NCI-H1417 treated with DMSO at 0.1 percent for 48 hours (cell line): ENCODE measurements at places on chromosomes 13 and 19.
A peak's percentile ranks its signal among the peaks of the same experiment; 100 is the strongest.

DNA sequence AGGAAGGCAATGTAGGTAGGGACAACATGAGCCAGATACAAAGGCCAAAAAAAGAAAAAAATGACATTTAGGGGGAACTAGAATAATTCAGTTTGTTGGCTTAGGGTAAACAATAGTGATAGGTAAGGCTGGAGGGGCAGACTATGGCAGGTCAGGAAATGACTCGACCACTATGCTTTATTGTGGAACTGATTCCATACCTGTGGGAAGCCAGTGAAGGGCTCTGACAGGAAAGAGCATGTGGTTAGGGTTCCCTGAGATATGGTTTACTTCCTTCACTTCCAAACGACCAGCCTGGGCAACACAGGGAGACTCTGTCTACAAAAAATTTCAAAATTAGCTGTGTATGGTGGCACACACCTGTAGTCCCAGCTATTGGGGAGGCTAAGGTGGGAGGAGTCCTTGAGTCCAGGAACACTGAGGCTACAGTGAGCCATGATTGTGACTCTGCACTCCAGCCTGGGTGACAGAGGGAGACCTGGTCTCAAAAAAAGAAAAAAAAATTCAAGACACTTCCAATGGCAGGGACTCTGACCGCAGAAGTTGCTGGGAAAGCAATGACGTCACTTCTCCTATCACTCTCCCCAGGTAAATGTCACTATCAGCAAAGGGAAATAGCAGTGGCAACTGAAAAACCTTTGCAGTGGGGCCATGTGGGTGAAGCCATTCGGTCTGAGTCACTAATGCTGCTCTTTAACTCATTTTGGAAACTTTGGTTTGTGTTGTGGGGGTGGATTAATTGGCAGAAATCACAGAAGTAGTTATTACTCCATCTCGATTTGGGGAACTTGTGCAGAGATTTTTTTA is 192.8 kb upstream of the TSC22D1 start:
- no peak for DNase-seq

DNA sequence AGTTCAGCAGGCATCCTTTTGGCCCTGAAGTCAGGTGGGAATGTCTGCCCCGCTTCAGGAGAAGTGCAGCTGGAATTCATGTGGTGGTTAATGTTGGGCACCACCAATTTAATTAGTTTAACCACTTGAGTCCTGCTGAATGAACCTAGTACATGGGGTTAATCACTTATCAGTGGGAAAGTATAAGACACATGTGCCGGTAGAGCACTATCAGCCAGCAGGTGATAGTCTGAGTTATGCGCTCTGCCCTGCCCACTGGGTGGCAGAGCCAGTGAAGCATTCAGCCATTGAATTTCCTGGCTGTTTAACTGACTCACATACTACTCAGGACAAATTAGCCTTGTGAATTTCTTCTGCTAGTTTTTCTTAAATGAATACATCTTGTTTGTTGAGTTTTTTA is 789.7 kb upstream of the PRR20A start:
- DNase-seq, result no peak

DNA sequence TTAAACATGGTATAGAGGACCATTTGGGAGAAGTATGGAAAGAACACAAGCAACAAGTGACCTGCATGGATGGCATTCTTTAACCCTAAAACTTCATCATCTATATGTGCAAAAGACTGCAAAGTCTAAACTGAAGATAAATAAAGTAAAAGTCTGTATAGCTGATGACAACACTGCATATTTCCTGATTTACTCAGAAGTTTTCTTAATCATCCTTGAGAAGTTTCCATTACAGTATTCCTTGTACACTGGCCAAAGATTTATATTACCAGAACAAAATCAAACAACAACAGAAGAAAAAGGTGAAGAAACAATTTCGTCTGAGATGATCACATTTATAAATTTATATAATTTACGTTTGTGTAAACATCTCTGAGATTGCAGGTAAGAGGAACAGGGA is 805.7 kb downstream of the PCDH9 start:
- DNase-seq, result no peak

DNA sequence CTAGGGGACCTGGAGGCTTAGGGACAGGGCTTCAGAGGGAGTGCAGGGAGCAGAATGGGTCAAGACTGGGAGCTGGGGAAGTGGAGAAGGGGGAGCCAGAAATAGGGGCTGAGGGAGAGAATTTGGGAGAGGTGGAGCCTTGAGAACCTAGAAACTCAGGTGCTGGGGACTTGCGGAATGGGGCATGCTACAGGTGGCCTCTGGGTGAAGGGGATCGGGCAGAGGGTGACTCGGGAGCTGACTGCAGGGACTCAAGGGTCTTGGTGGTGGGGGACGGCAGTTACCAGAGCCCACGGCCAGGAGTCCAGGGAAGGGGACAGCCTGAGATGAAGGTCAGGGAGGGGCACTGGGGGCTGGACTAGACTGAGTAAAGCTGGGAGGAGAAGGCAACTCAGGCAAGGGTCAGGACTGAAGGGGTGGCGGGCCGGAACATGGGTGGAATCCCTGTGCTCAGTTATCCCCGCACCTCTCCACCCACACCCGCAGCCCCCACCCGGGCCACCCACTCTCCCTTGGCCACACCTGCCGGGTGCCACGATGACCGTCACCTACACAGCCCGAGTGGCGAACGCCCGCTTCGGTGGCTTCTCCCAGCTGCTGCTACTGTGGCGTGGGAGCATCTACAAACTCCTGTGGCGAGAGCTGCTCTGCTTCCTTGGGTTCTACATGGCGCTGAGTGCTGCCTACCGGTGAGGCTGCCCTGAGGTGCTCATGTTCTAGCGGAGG is 628 bp downstream of the BEST2 start:
- no peak for DNase-seq

- no peak for DNase-seq
Observed at GRCh38 chr13:36357692-36358091, 11.5 kb upstream of the SPART start.

DNA sequence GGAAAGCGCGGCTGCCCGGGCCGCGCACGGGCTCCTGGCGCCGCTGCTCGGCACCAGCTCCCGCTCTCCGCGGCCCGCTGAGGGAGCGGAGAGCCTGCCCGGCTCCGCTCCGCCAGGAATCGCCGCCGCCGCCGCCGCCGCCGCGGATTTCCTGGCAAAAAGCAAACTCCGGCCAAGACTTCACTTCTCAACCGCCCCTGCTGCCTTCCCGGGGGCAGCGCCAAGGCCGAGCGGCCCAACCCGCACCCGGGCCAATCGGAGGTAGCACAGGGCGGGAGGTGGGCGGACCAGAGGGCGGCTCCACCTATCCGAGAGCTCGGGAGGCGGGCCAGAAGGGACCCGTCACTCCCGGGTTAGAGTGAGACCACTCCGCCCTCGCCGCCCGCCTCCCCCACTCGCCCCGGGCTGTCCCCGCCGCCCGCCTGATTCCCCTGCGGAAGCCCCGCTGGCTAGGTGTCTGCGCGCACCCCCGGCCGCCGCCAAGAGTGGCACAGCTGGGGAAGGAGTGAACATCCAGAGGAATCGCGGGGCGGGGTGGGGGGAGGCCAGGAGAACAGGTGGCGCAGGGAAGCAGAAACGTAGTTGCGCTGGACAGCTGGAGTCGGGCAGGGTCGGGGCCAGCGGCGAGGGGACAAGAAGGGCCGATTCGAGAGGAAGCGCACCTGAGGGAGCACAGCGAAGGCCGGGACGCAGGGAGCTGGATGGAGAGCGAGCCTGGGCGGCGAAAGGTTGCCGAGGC is at the start of gene LNX2:
Gene LNX2, minus strand, starts transcription at position 153 of the 739 bp plus-strand sequence. CDS start 38,826 bp downstream, outside the sequence.
- peak; percentile 72 for DNase-seq

DNA sequence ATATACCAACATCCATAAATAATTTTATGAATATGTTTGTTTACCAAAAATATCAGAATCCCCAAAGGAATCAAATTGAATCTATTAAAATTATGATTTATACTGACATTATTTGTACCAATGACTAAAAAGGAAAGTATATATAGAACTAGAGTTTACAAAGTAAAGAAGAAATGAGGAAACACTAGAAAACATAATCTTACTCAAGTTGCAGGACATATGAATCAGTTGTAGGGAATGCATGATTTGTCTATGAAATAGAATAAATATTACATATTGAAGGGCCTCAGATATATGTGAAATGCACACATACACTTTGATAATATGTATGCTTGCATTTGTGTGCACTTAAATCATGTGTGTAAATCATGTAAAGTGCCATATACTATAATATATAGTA is 1466.4 kb downstream of the EFNB2 start:
- no peak for DNase-seq

GRCh38 chr13:101341464-101341863 is 74.8 kb downstream of the NALCN start:
- no peak for DNase-seq

DNA sequence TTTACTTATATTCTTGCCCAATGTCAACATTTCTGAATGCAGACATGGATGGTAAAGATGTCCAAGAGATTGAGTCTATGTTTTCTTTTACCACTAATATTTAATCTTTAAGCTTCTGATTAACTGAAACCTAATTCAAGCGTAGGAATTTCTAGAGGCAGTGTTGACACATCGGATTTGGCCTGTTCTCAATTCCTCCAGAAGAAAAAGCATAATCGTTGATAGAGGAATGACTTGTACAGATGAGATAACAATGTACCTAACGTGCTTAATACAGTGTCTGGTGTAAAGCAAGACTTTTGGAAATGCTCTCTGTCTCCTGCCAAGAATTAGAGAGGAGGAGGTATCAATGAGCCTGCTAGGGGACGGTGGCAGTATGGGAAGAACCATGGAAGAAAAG is 35.2 kb downstream of the SLC15A1 start:
- no peak for DNase-seq

- no peak for DNase-seq
Observed at GRCh38 chr13:48576448-48577010, 43.6 kb upstream of the RCBTB2 start.

DNA sequence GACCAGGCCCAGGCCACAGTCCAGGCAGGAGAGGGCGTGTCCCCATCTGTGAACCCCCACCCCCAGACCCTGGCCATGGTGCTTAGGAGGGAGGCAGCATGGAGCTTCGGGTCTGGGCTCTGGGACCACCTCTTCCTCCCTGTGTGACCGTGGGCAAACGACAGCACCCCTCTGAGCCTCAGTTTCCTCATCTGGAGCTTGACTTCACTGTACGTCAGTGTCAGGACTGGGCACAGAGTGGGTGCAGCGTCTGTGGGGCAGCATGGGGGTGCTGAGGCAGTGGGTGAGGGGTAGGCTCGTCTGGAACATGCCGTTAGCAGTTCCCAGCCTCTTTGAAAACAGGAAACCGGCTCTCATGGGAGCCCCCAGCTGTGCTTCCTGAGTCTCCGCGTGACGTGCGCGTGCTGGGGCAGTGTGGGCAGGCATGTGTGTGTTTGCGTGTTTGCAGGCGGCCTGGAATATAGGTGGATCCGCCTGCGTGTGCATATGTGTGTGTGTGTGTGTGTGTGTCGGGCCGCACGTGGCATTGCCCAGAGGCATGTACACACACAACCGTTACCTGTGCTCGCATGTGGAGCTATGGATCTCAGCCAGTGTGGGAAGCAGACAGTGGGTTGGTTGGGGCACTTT is 15.8 kb downstream of the ARRDC2 start:
- DNase-seq, result no peak

DNA sequence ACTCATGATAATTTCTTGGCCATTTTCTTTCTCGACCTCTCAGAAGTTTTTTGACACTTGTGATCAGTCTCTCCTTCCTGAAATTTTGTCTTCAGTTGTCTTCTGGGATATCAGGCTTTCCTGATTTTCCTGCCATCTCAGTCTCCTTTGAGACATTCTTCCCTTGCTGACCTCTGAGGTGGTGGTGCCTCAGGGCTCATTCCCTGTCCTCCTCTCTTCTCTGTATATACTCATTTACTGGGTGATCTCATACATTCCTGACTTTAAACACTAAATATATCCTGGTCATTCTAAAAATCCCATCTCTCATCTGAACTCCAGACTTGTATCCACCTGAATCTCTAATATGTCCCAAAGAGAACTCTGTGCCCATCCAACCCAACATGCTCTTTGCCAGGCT is 31.3 kb upstream of the STARD13 start:
- no peak for DNase-seq

DNA sequence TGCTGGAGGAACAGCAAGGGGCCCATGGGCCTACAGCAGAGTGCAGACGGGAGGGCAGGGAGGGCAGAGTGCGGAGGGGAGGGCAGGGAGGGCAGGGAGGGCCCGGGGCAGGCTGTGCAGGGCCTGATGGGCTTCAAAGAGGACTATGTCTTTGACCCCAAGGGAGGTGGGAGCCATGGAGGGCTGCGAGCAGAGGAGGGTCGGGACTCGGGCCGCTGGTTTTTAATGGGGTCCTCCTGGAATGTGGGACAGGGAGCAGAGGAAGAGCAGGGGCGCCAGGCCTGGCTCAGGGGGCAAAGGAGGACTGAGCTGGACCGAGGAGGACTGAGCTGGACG is 3.6 kb downstream of the PIP5K1C start:
- no peak for DNase-seq

- no peak for DNase-seq
Observed at GRCh38 chr13:65638572-65639168, 1591.5 kb downstream of the PCDH9 start.

DNA sequence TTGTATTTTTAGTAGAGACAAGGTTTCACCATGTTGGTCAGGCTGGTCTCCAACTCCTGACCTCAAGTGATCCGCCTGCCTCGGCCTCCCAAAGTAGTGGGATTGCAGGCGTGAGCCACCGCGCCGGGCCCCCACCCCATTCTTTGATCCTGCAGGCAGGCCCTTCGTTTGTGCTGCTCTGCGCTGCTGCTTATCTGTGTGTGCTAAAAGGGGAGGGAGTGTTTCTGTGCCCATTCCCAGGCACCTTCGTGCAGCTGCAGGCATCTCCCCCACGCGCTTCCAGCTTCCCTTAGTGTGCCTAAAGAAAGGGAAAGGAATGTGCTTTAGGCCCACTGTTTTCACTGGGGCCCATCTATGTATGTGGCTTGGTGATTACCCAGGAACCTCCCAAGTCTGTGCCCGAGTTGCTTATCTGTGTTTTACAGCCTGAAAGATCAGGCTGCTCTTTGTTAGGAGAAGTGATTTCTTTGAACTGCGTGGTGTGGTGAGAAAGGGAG is 27.2 kb downstream of the EPN1 start:
- no peak for DNase-seq

- no peak for DNase-seq
Observed at GRCh38 chr13:41565846-41566245, 108.5 kb downstream of the RGCC start.

DNA sequence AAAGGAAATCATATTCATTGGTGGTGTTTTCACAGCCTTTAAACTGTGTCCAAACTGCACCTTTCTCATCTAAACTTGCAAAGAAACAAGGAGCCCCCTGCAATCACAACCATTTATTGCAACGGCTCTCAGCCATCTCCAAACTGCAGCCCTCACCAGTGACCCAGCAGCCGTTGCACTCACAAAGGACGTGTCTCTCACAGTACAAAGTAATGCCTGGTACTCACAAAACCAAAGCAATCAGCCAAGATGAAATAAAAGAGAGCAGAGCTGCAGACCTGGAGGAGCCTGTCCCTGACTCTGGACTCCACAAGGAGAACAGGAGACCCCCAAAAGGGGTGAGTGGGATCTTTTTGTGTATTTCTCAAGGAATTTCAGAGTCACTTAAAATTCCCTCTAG is 20.2 kb upstream of the CEACAM21 start:
- no peak for DNase-seq

DNA sequence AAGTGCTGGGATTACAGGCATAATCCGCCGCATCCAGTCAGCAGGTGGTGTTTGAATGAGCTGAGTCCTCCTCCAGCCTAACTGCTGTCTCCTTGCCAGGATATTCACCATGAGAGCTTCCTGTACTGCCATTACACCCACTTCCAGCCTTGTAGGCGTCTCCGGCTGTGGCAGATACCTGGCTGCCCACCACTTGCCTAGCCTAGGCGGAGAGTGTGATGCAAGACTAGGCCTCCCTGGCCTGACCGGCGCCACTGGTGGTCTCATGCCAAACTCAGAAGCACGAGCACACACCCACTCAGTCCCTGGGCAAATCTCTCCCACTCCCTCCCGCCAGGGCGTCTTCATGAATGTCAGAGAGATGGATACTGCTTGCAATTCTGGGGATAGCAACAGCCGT is 16.6 kb downstream of the IL12RB1 start:
- no peak for DNase-seq
